ENCODE measurements at places on chromosomes 12 and 14.

DNA sequence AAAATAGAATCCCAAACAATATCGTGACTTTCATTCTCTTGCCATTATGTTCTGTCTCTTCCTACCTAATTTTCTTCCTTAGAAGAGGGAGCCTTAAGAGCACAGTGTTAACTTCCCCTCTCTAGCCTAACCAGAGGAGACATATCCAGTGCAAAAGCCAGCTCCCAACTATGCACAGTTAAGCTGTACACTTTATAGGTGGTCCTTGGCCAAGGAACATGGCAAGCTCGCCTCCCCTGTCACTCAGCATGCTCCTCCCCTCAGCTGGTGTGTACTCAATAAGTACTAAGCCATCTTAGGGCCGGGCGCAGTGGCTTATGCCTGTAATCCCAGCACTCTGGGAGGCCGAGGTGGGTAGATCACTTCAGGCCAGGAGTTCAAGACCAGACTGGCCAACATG is 255.1 kb upstream of the TMPO start:
- no peak for DNase-seq

GRCh38 chr12:107029081-107029480 is 42.1 kb upstream of the MTERF2 start:
- DNase-seq: no peak

GRCh38 chr12:132583736-132584135 is 26.6 kb downstream of the LRCOL1 start:
- no peak for DNase-seq

DNA sequence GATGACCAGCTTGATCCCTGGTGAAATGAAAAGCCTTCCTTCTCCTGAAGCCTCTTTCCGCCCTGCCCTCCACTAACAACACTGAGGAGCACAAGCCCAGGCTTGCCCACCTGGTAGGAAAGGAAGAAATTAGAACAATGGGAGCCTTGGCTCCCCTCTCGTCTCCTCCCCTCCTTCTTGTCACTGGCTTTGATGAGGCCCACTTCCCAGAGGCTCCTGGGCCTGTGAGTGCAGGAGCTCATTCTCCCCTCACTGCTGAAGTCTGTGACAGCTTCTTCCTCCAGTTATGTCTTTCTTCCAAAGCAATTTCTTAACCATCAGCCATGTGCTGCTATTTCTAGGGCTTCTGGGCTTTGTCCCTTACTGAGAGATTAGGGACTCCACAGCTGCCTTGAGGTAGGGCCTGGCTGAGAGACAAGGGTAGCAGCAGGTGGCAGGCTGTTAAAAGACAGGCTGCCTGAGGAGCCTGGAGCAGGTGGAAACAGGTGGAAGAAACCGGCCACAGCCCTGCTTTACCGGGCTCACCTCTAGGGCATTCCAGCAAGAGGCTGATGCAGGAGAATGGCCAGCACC is 53.6 kb upstream of the SRSF5 start:
- peak; percentile 79 for DNase-seq

- DNase-seq: peak; percentile 20
Observed at GRCh38 chr14:99995700-99996356, 69.4 kb upstream of the EVL start.

GRCh38 chr12:17097674-17098073 is 491.7 kb upstream of the LMO3 start:
- no peak for DNase-seq

DNA sequence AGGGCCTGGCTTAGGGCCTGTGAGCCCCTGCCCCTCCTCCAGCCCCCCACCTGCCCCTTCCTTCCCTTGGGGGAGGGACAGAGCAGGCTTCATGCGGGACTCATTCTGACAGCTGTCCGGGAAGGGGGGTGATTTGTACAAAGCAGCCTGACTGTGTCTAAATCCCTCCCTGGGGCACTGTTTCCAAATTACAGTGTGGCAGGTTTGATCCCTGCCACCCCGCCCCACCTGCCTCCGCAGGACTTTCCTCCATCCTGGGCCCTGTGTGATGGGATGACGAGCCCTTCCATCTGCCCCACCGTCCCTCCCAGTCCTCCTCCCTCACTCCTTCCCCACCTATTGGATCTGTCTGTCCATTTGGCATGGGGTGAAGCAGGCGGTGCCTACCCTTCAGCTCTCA is 363.9 kb downstream of the BCL11B start:
- DNase-seq: no peak

DNA sequence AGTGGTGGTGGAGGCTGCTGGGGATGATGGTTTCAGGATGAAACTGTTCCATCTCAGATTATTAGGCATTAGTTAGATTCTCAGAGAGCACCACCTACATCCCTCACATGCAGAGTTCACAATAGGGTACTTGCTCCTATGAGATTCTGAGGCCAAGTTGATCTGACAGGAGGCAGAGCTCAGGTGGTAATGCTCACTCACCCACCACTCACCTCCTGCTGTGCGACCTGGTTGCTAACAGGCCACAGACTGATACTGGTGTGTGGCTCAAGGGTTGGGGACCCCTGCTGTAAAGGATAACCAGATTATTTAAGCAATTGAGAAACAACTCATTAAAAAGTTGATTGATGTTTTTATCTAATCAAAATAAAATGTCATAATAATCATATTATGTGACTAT is 248.5 kb downstream of the RERGL start:
- DNase-seq: no peak

DNA sequence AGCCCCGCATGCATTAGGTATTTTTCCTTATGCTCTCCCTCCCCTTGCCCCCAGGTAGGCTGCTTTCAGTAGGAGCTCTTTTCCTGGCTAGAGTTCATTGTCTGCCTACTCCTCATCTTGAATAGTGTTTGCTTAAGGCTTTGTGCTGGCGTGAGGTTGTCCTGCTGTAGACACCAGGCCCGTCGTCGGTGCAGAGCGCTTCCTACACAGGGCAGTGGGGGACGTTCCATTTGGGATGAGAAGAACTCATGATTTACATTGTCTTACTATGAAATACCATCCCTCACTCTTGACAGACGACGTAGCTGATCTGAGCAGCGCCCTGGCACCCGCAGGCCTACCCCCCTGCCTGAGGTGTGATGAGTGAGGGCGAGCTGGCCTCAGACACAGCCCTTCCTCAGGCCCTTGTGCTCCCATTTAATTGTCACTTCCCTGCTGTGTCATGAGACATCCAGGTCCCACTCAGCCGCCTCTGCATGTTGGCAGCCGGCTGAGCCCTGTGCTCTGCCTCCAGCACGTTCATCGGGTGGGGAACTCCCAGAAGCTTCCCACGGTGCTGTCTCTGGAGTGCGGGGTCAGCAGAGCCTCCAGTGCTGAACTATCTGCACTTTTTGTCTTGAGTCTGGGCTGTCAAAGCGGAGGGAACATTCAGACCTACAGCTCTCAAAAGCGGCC is 76.0 kb downstream of the WDR20 start:
- DNase-seq: peak; percentile 76

GRCh38 chr12:19829100-19829853 is 390.0 kb downstream of the AEBP2 start:
- DNase-seq: no peak

DNA sequence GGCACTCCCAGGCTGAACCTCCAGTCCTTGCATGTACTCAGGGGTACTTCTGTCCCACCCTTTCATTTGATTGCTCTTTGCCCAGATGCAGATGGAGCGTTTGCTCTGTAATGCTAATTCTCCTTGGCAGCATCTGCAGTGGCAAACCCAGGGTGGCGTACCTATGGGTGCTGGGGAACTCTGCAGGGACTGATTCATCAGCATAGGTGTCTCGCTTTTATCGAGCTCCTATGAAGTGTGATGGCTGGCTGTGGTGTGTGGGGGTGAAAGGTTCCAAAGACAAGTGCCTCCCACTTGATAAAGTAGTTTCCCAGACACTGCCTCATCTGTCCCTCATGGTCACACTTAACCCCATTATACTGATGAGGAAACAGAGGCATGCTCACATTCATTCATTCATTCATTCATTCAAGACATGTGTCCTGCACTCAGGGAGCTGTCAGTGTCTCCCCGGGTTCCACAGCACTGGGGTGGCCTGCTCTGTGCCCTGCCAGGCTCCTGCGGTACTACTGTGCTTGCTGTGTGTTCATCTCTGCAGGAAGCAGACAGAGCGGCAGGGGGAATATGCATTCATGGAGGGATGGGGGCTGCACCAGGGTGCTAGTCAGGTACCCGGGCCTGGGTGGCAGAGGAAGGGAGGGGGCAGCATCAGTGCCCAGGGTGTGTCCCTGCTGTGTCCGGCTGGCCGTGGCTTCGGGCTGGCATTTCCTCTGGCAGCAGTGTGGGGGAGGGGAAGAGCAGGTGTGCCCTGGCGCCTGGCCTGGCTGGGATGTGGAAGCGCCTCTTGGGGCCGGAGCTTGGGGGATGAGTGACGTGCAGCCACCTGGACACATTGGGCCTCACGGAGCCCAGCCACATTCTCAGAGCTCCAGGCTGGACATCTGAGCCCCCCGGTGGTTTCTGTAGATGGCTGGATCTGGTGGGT is 110.9 kb downstream of the TSPAN9 start:
- peak; percentile 76 for DNase-seq

- DNase-seq: no peak
Observed at GRCh38 chr14:77843195-77843594, 43.3 kb downstream of the ADCK1 start.

DNA sequence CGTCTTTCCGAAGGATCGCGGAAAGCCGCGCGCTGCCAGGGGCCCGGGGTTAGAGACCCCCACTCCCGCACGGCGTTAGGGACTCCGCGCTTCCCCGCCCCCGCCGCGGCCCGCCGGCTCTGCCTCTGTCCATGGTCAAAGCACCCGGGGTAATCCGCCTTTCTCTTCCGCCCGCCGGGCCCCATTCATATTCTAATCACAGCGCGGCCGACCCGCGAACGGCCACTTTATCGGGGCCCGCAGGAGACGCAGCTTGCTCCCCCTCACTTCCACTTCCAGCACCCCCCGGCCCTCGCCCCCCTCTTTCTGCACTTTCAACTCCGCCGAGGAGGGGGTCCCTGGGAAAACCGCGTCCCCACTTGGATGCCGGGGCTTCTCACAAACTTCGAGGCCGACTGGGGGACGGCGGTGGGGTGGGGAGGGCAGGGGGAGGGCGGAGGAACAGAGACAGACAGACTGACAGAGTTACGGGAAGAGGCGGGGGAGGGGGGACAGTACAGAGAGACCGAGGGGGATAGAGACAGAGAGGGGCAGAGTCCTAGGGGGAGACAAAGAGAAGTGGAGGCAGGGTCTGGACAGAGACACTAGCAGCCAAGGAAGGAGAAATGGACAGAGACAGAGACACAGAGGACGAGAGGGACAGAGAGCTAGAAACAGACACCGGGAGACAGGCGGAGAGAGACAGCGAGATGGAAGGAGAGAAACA is 1.1 kb upstream of the RFX4 start:
- DNase-seq: no peak

- DNase-seq: no peak
Observed at GRCh38 chr12:101850199-101850598, 19.4 kb upstream of the GNPTAB start.

GRCh38 chr12:66851134-66851533 is 172.3 kb upstream of the GRIP1 start:
- DNase-seq: no peak

GRCh38 chr14:75979071-75979571 is 2.7 kb downstream of the TGFB3 start:
- DNase-seq: no peak

DNA sequence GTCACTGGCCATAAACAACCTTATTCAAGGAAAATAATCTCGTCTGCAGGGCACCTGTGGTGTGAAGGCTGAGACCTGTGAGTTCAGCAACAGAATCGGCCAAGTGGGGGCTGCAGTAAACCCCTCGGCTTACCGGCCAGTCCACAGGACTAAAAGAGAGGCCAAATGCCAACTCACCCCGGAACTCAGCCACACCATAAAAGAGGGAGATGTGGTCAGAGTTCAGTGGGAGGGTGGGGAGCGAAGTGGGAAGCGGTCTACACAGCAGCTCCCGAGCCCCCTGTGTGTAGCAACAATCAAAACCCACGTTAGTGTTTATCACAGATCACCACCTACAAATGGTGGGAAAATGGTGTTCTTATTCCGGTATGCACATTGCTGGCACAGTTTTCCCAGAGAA is 153.0 kb downstream of the PIWIL1 start:
- DNase-seq: no peak

GRCh38 chr12:72141381-72141780 is 130.8 kb upstream of the TRHDE start:
- DNase-seq: peak; percentile 11

GRCh38 chr14:81710232-81710845 is 176.7 kb upstream of the SEL1L start:
- DNase-seq: peak; percentile 34

- no peak for DNase-seq
Observed at GRCh38 chr12:124216966-124217365, 77.9 kb upstream of the RFLNA start.

- no peak for DNase-seq
Observed at GRCh38 chr14:68651652-68652432, 141.0 kb downstream of the ZFP36L1 start.

DNA sequence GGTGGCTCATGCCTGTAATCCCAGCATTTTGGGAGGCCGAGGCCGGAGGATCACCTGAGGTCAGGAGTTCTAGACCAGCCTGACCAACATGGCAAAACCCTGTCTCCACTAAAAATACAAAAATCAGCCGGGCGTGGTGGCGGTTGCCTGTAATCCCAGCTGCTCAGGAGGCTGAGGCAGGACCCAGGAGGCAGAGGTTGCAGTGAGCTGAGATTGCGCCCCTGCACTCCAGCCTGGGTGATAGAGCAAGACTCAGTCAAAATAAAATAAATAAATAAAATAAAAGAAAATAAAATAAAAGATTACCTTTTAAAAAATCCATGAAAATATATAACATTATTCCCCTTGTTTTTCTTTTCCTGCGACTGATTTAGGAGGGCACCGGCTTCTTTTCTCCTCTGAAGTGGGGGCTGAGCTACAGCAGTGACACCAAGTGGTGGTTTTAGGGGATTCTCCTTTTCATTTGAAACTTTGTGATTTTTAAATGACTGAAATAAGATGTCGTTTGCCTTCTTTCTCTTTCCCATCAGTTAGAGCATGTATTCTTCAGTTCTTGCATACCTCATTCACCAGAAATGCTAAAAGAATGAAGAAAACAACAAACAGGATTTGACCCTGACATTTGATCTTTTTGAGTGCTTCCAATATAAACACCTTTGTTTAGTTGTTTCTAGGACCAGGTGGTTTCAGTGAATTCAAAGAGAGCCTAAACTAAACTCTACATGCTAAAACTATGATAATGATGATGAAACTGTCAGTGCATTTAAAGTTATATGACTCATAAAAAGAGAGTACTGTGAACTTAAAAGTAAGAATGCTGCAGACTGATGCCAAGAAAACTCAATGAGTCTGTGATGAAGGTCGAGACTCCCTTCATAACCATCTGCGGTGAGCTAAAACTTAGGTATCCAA is 22.6 kb upstream of the PKP2 start:
- DNase-seq: no peak

- peak; percentile 54 for DNase-seq
Observed at GRCh38 chr12:11854011-11854499, 204.6 kb downstream of the ETV6 start.

Measured in NCI-H510A treated with DMSO at 0.1 percent for 48 hours (cell line).